ENCODE measurements at places on chromosomes 3 and 15.

GRCh38 chr3:193842029-193842798, 249.2 kb downstream of the OPA1 start:
- no peak for DNase-seq

DNA sequence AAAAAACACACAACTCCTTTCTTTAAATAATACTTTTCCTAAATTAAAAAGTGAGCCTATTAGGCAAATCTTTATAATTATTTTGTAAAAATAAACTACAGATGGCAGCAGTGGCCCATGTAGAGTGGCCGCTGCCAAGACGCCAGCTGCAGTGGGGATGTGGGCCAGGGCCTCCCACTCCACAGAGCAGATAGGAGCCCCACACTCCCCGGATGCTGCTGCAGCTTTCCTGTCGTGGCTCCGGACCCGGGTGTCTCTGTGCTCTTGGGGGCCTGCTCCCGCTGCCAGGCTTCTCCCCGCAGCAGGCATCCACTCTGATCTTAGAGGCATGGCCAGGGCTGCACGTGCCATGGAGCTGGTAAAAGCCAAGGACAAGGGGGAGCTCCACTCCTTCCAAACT, 67.5 kb downstream of the PROS1 start:
- DNase-seq, result no peak

DNA sequence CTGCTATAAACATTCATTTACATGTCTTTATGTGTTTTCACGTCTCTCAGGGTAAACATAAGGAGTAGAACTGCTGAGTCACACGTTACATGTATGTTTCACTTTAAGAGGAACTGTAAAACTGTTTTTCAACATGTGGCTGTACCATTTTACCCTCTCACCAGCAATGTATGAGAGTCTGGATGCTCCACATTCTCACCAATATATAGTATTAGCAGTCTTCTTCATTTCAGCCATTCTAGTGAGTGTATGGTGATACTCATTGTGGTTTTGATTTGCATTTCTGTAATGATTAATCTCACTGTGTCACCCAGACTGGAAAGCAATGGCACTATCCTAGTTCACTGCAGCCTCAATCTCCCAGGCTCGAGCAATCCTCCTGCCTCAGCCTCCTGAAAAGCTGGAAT, 37.1 kb downstream of the PHC3 start:
- no peak for DNase-seq

GRCh38 chr15:33211176-33211808, 16.8 kb upstream of the FMN1 start:
- DNase-seq, result no peak

- DNase-seq, result no peak
Measured at GRCh38 chr3:113673593-113673992, 22.8 kb downstream of the USF3 start.

DNA sequence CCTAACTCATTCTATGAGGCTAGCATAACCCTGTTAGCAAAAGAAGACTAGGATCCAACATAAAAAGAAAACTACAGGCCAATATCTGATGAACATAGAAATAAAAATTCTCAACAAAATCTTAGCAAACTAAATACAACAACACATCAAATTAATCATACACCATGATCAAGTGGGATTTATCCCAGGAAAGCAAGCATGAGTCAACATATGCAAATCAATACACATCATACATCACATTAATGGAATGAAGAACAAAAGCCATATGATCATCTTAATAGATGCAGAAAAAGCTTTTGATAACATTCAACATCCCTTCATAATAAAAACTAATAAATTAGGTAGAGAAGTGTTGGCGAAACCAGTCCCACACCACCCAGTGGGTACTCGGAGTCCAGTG, 136.1 kb upstream of the MME start:
- DNase-seq, result no peak

DNA sequence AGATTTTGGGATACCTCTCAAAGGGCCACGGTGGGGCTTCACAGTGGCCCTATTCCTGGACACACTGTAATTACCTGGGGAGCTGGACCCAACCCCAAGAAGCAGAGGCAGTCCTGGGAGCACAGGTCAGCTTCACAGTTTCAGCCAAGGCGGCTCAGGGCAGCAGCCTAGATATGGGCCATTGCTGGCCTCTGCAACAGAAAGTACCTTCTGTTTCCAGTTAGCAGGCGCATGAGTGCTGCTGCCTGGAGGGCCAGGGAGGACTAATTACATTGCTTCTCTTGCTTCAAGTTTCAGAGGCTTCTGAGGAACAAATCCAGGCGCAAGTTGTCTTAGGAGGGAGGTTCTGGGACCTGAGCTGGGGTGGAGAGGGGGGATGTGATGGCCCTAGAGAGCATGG, 13.5 kb upstream of the DUSP7 start:
- DNase-seq, result no peak

DNA sequence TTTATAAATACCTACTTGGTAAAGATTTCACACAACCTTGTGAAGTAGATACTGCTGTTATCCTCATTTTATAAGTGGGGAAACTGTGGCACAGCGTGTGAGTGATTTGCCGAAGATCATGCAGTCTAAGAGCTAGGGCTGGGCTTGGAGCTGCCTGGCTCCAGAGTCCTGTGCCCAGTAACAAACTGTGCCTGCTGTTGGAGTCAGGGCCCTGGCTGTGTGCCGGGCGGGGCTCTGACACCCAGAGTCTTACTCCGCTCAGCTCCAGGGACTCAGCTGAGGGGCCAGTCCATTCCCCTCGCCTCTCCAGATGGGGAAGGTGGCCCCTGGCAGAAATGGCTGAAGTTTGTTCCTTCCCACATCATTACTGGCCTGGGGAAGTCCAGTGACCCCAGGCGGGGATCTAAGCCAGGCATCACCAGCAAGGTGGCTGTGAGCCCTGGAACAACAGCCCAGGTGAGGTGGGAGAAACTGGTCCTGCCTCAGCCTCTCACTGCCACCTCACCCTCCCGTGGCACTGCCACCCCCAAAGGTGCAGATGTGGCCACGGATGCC, 17.3 kb upstream of the PLXNA1 start:
- DNase-seq, result no peak

- no peak for DNase-seq
Measured at GRCh38 chr15:51680321-51680720, 982 bp upstream of the SCG3 start.

GRCh38 chr3:13528217-13528867, 20.6 kb upstream of the FBLN2 start:
- DNase-seq, result no peak

DNA sequence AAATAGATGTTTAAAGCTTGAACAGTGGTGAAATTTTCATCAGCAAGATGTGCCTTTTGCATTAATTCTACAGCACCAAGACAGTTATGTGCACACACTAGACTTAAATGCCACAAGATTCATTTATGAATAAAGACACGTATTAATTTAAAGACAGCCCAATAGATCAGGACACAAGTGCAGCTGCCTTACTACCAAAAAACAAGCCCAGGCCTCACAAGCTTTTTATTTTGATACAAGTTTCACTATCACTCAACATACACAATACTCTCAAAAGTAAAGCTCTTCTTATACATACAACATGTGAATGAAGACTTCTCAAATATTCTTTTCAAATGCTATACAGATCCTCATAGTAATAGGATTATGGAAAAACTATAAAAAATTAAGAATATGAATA, 2.4 kb downstream of the ACAP2 start:
- DNase-seq, result no peak

DNA sequence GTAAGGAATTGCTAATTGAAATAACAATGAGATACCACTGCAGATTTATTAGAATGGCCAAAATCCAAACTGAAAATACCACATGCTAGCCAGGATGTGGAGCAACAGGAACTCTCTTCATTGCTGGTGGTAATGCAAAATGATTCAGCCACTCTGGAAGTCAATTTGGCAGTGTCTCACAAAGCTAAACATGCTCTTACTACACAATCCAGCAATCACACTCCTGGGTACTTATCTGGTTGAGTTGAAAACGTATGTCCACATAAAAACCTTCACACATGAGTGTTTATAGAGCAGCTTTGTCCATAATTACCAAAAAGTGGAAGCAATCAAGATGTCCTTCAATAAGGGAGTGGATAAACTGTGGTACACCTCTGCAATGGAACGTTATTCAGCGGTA, 113.3 kb downstream of the SMAD6 start:
- no peak for DNase-seq

DNA sequence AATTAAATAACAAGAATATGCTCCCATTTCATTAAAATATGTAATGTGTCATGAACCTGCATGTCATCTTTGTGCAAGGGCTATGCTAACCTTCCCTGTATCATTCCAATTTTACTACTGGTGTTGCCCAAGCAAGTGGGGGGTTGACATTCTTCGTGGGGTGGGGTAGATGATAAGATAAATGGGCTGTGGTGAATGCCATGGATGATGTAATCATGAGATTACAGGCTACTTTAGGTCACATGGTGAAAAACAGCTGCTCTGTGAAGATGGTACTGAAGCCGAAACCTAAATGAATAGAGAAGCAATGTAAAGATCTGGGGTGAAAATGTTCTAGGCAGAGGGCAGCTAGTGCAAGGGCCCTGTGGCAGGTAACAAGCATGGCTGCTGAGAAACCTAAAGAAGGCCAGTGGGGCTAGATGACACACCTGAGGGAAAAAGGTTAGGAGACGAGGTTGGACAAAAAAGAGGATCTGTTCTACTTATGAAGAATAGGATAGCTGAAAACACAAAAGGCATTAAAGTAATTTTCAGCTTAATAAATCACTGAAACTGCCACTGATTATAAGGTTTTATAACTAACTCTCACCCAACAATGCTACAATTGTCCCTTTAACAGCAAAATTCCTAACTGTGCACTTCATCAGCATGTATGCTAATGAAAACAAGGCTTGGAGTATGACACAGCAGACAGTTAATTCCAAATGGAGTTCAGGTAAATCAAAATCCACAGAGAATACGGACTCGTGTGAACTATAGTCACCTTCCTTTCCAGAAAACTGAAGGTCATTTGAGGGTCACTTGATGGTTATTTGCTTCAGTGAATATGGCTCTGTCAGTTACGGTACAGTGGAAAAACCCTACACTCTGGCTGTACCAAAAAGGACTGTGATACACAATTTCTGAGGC, 35.0 kb downstream of the MTMR10 start:
- no peak for DNase-seq

DNA sequence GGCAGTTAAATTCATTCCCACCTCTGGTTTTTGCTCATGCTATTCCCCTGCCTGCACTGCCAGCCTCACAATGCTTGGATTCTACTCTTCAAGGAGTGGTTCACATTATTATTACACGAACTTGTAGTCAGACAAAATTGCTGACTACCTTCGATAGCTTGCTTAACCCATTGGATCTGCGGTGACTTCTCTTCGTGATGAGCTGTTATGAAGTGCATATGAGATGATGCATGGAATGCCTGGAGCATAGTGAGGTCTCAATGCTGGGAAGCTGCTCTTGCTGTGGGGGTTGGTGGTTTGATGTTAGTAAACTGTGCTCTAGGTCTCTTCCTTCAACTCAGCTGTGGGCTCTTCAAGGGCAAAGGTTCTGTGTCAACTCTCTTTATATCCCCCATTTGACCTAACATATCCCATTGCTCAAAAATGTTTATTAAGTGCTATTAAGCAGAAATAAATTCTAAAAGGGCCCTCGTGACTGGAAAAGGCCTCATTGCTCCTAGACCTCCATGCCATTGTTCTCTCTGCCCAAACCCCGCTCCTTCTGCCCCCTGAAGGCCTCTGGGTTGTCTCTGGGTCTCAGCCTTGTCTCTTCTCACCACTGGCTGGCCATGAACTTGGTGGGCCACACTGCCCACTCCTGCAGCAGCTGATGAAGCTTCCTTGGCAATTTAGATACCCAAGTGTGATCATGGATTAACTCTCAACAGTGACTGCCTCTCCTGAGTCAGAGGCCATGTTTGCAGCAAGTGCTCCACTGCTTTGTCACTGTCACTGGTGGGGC, 4.5 kb upstream of the SLCO2A1 start:
- no peak for DNase-seq

DNA sequence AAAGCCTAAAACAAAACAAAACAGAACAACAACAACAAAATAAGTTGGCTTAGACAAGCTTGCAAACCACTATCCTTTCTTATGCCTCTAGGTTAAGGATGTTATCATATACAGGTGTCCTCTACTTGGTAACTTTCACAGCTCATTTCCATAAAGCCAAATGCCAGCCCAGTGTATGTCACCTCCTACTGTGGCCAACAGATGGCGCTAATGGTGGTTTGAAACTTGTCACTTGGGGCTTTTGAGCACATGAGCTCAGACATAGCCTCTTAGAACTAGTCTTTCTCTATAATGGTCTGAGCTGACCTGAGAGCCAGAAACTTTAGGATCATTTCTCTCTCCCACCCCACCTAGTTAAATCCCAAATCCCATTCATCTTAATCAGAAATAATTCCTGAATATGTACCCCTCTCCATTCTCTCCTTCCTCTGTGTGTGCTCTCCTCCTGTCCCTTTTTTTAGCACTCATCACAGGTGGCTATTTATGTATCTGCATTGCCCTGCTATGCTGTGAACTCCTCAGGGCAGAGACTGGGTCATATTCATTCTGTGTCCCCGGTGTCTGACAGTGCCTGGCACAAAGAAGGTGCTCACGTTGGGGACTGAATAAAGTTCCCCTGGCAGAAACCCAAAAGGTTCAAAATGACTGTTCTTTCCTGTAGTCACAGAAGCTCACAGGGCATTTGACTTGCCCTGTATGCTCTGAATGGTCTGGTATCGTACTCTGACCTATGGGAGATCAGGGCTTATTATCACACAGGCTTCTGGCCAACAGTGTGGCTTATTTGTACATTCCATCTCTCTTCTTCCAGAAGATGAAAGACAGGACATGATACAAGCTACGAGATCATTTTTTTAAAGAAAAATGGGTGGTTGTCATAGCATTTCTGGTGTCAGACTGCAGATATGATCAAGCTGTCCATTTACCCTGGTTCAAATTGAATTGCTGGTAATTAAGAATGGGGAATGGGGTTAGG, 319.3 kb upstream of the AZI2 start:
- DNase-seq, result no peak

GRCh38 chr3:138114431-138114918, 933 bp downstream of the DZIP1L start:
- no peak for DNase-seq

DNA sequence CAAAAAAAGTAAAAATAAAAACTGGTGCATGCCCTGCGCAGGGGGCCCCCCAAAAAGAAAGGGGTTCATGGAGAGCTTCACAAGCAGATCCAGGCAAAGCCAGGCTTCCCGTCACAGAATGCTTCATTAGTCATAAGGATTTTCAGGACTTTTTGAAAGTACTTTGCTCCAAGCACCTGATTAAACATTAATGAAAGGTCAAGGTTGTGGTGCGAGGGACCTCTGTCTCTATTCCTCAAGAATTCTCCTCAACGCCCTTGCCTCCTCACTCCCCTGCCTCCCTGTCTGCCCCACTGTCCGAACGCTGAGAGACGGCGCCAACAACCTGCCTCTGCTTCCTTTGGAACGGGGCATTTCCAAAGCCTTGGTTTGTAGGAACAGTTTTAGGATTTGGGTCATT, 240.1 kb upstream of the IGF1R start:
- DNase-seq, result no peak

DNA sequence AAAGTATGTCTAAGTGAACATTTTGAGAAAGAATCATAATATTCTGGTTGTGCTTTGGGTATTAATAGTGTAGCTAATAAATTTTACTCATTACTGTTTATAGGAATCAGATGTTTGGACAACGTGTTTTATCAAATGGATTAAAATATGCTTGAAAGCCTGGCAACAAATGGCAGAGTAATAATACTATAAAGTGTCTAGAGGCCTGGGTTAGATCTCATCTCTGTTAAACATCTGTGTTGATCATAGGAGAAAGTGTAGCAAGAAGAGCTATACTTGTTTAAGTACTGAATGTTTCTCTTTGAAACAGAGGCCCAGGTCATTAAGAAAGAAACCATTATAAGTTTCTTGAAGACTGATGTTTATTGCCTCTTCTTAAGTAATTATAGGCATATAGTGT, 30.5 kb downstream of the VPS8 start:
- no peak for DNase-seq
